Right lobe of liver (tissue), 6 donors: ENCODE measurements at places on chromosomes 2 and 18. TPM values are rescaled to one million over a fixed set of nuclear protein-coding genes. Genes with fewer than 3 reads are reported as not detected.

SPHKAP gene
- total RNA-seq: not detected

PCARE gene
- total RNA-seq: not detected

ALLC gene
- 0.31 TPM for total RNA-seq

GRCh38 chr2:63092857-63093256 is 42.2 kb downstream of the OTX1 start:
- DNase-seq: no peak

DNA sequence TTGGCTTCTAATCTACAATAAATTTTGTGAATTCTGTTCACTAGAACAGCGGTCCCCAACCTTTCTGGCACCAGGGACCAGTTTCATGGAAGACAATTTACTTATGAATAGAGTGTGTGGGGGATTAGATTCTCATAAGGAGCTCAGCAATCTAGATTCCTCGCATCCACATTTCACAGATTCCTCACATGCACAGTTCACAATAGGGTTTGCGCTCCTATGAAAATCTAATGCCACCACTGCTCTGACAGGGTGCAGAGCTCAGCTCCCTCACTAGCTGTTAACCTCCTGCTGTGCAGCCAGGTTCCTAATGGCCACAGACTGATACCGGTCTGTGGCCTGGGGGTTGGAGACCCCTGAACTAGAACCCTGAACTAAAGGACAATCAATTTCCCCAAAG is 1568.6 kb upstream of the NXPH2 start:
- DNase-seq: no peak
